ENCODE measurements at places on chromosomes 16 and 17. TPM values are rescaled to one million over a fixed set of nuclear protein-coding genes. Genes with fewer than 3 reads are reported as not detected.

Gene TMEM238L
- not detected for total RNA-seq

Gene MAF
- total RNA-seq: 0.66 TPM

Gene TOX3
- total RNA-seq: 0.27 TPM

Gene STAT5B
- total RNA-seq: 50.7 TPM

Gene COPS3
- total RNA-seq: 106 TPM

Gene TBC1D3E
- total RNA-seq: 0.53 TPM

Gene USP31
- 27.5 TPM for total RNA-seq

Gene CALB2
- total RNA-seq: not detected

Gene PIMREG
- total RNA-seq: 23.3 TPM

Gene KRTAP4-3
- total RNA-seq: not detected

Gene GAST
- not detected for total RNA-seq
